Activated T-cell treated with anti-CD3 and anti-CD28 coated beads, Interleukin-2, amount 50 U/mL, for 1 hour (primary cell): ENCODE measurements at places on chromosomes 12 and 14.

- DNase-seq: no peak
Observed at GRCh38 chr12:62684570-62685295, 218.1 kb downstream of the MON2 start.

GRCh38 chr12:5575232-5575631, 143.3 kb downstream of the NTF3 start:
- no peak for DNase-seq

DNA sequence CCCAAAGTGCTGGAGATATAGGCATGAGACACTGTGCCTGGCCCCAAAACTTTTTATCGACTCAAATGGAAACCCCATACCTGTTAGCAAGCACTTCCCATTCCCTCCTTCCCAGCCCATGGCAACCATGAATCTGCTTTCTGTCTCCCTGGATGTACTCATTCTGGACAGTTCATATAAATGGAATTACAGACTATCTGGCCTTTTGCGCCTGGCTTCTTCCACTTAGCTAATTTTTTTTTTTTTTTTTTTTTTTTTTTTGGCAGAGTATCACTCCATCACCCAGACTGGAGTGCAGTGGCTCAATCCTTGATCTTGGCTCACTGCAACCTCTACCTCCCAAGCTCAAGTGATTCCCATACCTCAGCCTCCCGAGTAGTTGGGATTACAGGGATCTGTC, 134.5 kb upstream of the MED13L start:
- DNase-seq: no peak

GRCh38 chr14:55092341-55092740, 36.7 kb upstream of the LGALS3 start:
- DNase-seq: no peak

DNA sequence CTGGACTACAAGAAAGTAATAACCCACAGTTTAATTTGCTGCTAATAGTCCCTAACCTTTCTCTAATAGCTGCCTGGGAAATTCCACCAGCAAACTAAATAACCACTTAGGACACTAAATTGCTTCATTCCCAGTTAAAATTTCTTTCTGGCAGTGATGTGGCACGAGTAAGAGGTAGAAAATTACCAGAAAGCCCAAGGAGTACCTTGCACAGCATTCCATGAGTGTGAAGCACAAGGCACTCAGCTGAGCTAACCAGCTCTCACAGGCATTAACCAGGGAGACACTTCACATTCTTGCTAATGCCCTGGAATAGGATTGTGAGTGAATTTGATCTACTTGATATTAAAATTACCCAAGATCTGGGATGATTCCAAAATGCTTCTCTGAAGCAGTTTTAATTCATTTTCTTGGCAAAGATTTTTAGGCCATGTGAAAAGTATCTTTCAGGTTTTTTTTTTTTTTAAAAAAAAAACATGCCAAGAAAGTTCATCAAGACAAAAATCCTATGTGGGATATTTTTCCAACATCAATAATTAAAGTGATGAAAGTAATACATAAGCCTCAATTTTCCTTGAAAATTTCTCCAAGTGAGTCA, 29.5 kb downstream of the TSPAN8 start:
- no peak for DNase-seq
